ENCODE measurements at places on chromosomes 1 and 21.
A peak's percentile ranks its signal among the peaks of the same experiment; 100 is the strongest.

- DNase-seq = no peak
Measured at GRCh38 chr1:55898181-55898580, 681.2 kb downstream of the PLPP3 start.

- DNase-seq = no peak
Measured at GRCh38 chr1:117188816-117189437, 21.8 kb downstream of the VTCN1 start.

DNA sequence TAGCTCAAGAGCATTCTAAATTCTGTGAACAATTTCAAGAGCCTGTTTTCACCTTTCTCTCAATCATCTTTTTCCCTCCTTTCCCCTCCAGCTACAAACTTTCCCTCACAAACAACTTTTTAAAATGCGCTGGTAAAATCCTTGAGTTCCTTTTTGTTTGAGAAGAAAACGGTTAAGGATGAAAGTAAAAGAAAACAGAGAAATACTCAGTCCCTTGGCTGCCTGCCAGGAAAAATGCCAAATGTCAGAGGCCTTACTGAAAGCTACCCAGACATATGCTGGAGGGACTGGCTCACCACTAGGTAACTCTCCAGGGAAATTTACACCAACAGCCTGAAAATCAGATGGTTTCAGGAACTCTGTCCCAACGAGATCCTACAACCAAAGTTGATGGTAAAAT, 11.0 kb upstream of the SERBP1 start:
- no peak for DNase-seq

DNA sequence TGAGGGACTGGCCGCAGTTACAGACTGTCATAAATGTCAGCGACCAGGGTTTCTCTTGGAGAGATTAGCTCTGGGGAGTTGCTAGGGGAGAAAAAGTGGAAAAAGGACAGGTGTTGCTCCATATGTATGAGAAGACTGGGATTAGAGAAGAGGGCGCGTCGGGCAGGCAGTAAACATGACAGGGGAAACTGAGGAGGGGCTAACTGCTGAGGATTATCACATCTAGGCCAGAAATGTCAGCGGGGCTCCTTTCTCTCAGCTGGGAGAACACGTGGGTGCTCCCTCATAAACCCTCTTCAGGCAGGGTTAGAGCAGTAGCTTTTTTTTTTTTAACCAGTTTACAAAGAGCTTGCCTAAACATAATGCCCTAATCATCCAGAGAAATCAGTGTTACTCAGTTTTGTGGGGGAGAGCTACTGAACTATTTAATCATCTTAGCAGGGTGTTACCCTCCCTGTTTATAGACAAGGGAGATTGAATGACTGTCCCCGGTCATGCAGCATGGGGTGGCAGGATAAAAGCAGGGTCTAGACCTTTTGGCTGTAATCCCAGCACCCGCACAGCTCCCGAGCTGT, 35.2 kb downstream of the ELAPOR1 start:
- no peak for DNase-seq

DNA sequence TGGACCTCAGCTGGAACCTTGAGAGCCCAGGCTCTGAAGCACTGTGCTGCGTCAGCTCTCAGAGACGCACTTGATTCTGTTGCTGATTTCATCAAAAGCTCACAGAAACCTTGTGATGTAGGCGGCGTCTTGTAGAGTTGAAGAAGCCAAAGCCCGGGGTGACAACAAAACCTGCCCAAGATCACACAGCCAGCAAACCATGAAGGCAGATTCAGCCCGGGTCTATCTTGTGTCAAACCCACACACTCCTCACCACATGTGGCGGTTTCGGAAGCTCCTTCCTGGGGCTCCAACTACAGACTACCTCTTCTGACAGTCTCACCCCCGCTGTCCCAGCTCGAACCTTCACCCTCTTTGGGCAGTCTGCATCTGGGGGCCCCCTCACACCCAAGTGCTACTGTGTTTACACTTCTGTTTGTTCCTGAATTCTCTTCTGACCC, 50.4 kb downstream of the TENT5C start:
- peak; percentile 61 for DNase-seq

GRCh38 chr1:109969907-109970306, 14.7 kb upstream of the AHCYL1 start:
- DNase-seq = no peak

DNA sequence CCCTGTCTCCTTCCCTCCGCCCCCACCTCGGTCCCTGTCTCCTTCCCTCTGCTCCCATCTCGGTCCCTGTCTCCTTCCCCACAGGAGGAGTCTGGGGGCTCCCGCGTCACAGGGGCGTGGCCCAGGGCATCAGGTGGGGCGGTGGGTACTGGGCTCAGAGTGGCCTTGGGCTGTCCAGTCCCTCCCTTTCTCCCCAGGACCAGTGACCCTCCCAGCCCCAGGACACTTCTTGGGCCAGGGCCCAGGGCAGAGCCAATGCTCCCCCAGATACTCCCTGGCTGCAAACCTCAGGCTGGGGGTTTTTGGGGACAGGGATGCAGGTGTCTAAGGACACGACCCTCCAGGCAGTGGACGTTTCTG, 6.8 kb upstream of the RNF223 start:
- DNase-seq = no peak

GRCh38 chr1:168400139-168400538, 119.5 kb downstream of the TBX19 start:
- DNase-seq = no peak

DNA sequence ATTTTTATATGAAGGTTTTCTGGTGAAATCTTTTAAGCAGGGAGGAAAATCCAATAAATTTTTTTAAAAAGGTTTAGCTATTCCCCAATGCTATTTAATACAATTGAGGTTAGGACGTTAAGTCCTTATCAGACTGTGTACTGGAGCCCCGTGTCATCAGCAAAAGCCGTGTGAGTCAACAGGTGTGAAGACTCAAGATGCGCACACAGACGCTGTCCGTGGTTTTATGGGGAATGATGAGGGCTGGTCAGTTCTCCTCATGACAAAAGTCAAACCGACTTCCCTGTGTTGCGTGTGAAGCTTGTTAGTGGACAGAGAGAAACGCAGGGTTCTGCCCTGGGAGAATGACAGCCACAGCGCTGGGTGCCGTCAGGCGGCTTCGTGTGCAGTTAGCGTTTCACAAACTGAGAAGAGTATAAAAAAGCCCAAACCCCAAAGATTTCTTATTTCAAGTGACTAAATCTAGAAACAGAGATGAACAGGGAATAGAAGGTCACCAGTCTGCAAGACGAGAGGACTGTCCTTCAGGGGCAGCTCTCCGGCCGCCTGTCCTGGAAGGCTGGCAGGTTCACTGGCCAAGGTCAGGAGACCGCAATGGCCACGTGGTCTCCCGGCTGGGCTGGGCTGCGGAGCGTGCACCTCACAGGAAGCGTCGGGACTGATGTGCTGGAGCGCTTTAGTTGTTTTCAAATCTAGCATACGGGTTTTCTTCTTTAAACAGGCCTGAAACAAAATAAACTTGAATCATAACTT, 22.4 kb downstream of the PTTG1IP start:
- DNase-seq = no peak

GRCh38 chr1:37069406-37069805, 35.1 kb upstream of the GRIK3 start:
- no peak for DNase-seq

DNA sequence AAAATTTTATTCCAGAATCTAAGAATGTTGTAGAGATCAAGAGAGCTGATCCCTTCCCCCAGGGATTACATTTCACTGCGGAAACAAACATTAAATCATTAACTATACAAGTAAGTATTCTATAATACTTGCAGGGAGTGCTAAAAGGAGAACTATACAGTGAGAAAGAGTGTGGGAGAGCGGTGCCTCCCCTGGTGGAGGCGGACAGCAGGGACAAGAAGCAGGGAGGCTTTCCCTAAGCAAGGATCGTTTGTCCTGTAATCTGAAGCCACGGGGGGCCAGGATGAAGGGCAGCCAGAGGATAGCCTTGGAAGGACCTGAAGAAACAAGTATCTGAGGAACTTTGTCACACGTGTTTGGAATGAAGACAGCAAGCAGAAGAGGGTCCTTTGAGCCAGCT, 40.1 kb downstream of the SLC9C2 start:
- DNase-seq = no peak

- DNase-seq = no peak
Measured at GRCh38 chr1:7339953-7340352, 431.1 kb upstream of the VAMP3 start.

- no peak for DNase-seq
Measured at GRCh38 chr1:40344597-40344996, 27.5 kb upstream of the COL9A2 start.

- no peak for DNase-seq
Measured at GRCh38 chr1:216388558-216388957, 34.7 kb downstream of the USH2A start.
